Activated T-cell treated with anti-CD3 and anti-CD28 coated beads for 4 hours (primary cell): ENCODE measurements at places on chromosomes 1 and 21.

DNA sequence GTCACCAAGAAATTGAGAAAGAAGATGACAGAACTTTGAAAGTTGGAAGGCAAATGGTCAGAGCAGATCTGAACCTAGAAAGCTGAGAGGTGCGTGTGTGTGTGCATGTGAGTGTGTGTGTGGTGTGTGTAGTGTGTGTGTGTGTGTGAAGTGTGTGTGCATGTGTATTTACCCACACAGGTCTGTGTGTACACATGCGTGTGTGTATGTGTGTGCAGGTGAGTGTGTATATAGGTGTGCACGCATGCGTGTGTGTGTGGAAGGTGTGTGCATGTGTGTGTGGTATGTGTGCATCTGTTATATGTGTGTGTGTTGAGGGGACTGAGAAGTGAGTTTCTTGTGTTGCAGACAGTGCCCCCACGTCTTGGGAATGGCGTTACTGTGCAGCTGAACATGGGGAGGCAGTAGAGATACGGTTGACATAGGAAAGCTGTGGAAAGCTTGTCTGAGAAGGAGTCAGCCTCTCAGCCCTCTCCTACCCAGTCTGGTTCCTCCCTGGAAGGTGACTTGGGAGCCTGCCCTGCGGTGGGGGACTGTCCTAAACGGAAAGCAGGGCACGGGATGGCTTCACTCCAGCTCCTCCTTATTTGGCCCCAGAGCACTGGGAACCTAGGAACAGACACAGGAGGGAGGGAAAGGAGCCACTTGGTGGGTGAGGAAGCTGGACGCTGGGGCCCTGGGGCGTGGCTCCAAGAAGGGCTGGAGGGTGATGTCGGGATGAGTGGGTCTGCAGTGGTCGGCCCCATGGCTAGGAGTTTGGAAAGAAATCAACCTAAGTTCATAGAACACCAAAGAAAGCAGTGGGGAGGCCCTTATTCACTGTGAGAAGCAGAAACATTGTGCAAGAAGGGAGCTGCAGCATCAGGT lies 97.2 kb downstream of the PCBP3 start:
- DNase-seq: no peak

DNA sequence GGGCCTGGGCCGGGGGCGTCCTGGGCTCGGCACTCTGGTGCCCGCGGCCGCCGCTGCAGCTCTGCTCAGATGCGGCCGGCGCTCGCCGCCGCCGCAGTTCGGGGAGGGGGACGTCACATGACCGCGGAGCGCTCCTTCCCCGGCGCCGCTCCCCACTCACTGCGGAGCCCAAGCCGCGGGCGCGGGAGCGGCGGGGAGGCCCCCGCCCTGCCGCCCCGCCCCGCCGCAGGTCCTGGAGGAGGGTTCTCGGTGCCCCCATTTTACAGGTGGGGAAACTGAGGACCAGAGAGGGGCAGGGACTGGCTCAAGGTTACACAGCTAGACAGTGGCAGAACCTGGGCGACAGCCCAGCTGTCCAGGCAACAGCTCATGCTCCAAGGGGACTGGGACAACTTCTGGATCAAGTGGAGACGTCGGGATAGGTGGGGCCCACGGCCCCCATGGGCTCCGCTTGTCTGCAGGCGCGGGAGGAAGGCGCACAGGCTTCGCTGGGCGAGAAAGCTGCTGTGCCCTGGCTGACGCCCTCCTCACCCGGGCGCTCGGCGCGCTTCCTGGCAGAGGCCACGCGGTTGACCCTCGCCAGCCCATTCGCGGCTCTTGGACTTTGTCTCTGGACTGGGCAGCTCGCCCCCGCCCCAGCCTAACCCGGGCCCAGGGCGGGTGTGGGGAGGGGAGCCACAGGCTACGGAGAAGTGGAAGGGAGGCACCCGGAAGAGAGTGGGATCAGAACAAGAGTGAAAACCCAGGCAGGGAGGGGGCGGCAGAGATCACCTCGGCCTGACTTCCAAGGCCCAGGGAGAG lies at the start of gene RAP1GAP:
RAP1GAP (minus strand) TSS at position 100 of the 801 bp plus-strand sequence. CDS start 49,325 bp downstream, outside the sequence.
- DNase-seq: no peak

DNA sequence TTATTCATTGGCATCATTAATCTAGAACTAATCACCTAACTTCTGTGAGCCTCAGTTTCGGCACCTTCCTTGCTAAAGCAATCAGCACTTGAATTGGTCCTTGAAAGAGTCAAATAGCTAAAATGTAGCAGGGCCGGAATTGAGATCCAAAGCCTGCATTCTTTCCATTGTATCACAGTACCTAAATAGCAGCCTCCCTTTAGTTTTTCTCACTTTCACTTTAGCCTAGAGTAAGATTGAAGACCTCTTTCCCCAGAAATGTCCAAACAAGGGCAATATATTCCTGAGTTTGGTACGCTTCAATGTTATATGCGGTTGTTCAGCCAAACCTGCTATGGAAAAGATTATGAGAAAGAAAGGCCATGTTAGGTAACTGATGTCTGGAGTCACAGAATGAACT lies 121.9 kb upstream of the BMP8A start:
- no peak for DNase-seq

DNA sequence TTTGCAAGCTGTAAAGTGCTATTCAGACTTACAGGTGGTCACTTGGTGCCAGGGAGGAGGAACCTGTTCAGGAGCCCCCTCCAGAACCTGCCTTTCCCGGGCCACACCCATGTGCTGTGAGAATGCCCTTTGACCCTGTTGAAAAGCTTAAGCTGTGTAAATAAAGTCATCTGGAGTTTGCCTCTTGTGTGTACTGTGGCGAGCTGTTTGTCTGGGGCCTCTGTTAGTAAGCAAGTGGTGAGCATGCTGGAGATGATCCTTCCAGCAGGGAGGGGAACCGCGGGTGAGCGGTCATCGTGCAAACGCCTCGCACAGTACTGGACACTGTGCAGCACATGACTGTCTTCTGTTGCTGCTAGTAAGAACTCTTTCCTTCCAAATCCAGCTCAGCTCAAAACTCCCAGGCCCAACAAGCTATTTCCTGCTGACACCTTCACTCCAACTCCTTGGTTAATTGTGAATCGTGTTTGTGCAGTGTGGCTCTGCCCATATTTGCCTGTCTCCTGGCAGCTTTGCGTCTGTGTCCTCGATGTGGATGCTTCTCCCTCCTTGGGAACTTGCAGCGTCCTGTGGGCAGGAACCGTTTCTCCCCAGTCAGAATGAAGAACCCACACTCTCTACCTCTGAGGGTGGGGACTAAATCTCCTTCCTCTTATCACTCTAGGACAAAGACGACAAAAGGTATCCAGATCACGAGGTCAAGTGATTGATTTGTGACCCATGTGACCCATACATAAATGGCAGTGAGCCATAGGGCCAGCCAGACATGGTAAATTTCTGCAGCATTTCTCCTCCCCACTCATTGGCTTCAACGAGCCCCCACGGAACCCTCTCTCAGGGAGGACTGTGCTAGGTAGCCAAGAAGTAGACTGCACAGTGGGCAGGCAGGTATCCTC lies 13.9 kb upstream of the BTG2 start:
- DNase-seq: no peak

DNA sequence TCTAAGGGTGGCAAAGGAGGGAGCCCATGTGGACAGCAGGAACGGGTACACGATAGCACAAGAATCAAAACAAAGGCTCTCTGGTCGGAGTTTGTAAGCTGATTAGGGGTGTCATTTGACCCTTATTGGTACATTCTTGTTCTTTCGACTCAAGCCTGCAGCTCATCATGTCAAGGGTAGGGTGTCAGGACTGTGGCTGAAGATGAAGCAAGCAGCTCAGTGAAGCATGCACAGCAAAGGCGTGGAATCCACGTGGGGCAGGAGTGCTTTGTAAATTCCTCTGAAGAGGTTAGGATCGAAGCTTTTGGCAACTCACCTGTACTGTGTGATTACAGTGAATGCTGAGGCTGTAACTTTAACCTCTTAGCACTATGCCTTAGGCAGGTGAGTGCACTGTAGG lies 4.7 kb upstream of the ABCB10 start:
- DNase-seq: no peak

DNA sequence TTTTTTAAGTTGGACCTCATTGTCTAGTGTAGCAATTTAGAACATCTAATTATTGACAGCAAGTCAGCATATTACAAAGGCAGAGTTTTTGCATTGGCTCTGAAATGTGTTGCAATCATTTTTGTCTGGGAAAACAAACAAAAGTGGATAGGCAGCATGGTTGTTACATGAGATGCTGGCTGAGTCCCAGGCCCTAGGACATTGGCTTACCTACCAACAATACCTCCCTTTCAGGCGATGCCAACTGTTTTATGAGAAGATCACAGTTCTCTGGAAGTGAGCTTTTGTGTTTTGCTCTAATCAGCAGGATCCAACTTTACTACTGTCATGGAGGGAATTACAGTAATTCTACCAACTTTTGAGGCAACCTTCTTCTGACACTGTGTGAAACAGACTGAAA lies 71.5 kb upstream of the CXADR start:
- DNase-seq: no peak

DNA sequence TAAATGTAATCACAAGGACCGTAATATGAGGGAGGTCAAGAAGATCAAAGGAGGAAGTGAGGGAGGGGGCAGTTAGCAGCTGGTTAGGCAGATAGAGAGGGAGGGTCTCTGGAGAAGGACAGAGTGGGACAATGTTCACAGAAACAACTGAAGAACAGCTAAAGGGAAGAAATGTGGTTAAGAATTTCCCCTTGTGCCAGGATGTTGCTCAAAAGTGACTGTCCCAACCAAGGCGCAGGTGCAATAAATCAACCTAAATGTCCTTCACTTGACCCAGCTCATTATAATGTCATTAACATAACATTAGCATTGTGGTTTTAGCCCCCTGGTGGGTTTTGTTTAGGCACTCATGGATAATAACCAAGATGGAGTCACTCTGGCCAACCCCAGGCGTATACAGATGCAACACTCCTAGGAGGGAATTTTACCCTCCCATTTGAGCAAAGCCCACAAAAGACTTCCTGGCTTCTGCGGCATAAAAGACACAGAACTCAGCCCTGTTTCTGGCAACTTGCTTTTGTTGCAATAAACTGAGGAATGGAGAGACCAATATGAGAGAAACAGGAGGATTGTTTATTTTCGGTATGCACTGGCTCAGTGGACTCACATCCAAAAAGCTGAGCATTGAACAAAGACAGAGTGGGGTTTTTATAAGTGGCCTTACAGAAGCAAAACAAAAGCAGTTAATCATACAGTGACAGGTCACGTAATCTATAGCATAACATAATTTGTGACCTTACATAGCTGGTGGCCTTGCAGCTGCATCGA lies 7.3 kb upstream of the CA6 start:
- DNase-seq: no peak

- DNase-seq: no peak
Observed at GRCh38 chr1:63903947-63904610, 130.3 kb downstream of the ROR1 start.

- no peak for DNase-seq
Observed at GRCh38 chr21:34280389-34280795, 83.4 kb upstream of the KCNE2 start.

DNA sequence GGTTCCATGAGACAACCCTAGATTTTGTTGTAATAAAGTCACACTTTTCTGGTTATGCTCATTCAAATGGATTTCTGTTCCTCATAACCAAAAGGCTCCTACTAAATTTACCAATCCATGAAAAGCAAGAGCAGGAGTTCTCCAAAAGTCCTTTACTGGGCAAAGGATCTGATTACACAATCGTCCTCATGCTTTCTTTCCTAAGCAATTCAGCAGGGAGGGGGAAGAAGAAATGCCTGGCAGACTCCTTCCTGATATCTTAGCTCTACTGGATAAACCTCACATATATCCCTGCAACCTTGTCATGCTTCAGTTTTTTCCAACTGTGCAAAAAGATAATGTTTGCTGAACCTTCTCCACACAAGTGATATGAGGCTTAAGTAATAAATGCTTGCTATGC lies 67.6 kb upstream of the GUCA2B start:
- no peak for DNase-seq

DNA sequence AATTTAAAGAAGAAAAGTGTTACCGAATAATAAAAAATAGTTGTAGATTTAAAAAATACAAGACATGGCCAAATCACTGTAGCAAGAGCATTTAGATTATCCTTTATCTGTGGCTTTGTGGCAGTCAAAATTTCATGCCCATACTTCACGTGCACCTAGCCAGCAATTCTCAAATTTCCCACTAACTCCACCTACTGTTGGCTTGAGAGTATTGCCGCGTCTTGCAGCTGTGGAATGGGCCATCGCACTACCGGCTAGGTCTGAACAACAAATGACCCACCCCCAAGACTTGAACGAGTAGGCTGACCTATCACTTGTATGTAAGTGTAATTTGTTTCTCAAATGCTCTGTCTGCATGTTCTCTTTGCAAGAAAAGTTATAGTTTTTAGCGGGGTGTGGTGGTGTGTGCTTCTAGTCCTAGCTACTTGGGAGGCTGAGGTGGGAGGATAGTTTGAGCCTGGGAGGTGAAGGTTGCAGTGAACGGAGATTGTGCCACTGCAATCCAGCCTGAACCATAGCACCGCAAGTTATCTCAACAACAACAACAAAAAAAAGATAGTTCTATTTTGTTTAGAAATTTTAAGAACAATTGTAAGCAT lies 4.1 kb downstream of the KRTAP13-4 start:
- no peak for DNase-seq

GRCh38 chr1:58979086-58979485 lies 195.2 kb upstream of the JUN start:
- DNase-seq: no peak
